ENCODE measurements at places on chromosomes 3 and 15.

- no peak for DNase-seq
Observed at GRCh38 chr3:99911433-99911832, 93.8 kb downstream of the CMSS1 start.

GRCh38 chr3:31615071-31615875 is 82.5 kb downstream of the STT3B start:
- DNase-seq: no peak

GRCh38 chr3:71056327-71056726 is 527.2 kb downstream of the FOXP1 start:
- DNase-seq: no peak

- DNase-seq: peak; percentile 2
Observed at GRCh38 chr15:37880009-37880834, 54.2 kb upstream of the TMCO5A start.

GRCh38 chr3:99753268-99753975 is 64.2 kb upstream of the CMSS1 start:
- DNase-seq: peak; percentile 11

DNA sequence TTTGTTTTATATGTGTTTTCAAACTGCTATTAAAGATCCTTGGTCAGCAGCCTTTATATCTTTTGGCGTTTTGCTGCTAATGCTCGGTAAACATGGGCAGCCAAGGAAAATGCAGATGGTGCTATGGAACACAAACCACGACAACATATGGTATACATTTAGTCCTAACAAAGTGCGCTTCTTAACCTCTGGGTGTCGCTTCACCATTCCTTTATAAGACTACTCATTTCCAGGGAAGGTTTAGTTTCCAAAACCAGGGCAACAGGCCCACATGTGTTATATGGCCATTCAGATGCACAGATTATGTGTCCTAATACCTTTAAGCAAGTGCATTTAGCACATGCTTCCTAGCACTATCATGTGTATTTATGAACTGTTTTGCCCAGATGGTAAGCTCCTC is 14.7 kb downstream of the SHOX2 start:
- no peak for DNase-seq

DNA sequence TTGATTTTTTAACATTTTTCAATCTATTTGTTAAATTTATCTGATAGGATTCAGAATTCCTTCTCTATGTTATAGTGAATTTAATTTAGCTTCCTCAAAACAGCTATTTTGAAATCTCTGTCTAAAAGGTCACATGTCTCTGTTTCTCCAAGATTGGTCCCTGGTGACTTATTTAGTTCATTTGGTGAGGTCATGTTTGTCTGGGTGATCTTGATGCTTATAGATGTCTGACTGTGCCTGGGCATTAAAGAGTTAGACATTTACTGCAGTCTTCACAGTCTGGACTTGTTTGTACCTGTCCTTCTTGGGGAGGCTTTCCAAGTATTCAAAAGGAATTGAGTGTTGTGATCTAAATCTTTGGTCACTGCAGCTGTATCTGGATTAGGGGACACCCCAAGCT is 169.5 kb upstream of the C2CD4B start:
- no peak for DNase-seq

- no peak for DNase-seq
Observed at GRCh38 chr15:38885471-38885952, 320.9 kb upstream of the RASGRP1 start.

- no peak for DNase-seq
Observed at GRCh38 chr3:133734305-133734704, 11.9 kb upstream of the TF start.

DNA sequence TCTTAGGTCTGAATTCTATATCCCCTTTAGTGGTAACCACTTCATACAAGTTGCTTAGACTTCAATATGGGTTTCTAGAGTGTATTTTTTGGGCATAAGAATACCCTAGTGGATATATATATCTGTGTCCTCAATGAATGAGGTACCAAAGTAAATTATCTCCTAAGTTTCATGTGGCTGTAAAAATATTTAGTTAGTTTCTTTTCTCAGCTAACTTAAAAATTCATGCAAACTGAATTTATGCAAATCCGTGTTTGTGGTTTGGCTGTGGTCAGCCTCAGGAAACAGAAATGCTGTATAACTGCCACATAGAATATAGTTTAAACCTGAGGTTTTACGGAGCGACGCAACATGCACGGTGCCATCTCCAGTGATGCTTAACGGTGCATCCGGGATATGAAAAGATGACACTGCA is 80.3 kb downstream of the PEX5L start:
- DNase-seq: peak; percentile 4

GRCh38 chr3:176357891-176358290 is 839.4 kb downstream of the TBL1XR1 start:
- DNase-seq: no peak

DNA sequence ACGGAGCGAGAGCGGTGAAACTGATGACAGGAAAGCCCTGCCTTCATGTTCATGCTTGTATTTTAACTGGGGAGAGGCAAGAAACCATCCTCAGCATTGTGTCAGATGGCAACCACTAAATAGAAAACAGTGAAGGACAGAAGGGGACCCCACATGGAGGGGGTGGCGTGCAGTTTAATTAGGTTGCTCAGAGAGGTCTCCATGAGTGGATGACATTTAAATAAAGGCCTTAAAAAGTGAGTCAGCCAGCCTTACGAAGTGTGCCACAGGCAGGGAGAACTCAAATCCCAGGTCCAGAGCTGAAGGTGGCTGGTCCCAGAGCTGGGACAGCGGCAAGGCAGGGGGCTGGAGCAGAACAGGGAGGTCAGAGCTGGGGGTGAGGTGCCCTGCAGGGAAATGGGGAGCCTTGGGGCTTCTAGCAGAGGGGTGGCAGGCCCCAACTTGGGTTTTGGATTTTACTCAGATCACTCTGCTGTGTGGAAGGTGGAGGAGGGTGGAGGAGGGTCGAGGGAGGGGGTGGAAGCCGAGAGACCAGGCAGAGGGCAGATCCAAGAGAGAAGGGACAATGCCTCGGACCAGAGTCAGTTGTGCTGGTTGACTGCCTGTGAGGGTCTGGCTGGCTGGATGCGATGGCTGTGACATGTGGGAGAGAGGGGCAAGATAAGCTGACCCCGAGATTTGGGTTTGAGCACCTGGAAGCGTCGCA is 73.7 kb downstream of the KLF13 start:
- DNase-seq: no peak
